Stimulated activated naive B cell treated with anti-CD40 and anti-IgM and Interleukin-4, amounts not matched to agents 10 μg/mL and 1 μg/mL and 100 μg/mL, for 72 hours (primary cell): ENCODE measurements at places on chromosomes 7 and 10.
A peak's percentile ranks its signal among the peaks of the same experiment; 100 is the strongest.

DNA sequence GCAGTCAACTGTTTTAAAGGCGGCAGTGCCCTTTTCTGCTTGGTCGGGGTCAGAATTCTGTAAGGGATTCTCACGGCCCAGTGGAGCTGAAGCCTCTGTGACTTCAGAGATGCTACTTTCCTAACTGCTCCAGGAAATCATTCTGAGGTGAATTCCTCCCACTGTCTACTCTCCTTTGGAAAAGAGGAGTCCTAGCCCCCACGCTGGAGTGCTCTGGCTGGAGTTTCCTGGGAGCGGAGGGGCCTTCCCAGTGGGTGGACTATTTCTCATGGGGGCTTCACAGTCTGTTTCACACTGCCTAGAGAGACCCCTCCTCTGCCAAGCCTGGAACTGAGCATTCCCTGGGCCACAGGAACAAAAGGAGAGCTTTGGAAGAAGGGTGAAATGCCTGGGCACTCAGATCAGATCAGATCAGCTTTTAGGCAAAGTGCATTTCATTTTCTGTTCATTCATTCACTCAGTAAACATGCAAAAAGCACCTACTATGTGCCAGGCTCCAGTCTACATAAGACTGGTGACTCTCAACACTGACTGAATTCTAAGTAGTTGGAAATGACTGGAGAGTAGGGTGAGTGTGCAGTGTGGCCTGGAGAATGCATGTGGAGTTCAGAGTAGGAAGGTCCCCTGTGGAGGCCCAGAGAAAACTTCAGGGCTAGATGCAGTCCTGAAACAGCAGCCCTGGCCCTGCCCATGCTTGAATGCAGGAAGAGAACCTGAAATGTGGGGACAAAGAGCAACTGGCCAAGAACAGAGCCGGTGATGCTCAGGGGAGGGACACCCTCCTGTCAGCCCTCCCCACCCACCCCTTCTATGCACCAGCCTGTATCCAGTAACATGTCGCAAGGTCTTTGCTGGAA lies 12.2 kb downstream of the ZNF488 start:
- no peak for DNase-seq

DNA sequence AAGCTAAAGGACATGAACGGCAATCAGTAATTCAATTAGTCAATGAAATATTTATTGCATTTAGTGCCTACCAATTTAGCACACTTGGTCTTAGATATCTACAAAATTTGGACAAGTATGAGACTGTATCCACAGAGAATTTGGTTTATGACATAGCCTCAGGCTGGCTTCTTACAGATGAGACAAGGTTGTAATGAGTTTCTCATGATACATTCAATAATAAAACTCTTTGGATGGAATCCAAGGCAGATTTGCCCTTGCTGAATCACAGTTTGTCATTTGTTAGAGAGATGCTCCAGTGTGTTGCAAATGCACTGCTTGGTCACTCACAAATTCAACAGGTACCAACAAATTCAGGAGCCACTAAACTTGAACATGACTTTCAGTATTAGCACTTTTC lies 162.5 kb downstream of the GPR37 start:
- DNase-seq: no peak

GRCh38 chr10:11144626-11145494 lies 127.2 kb downstream of the CELF2 start:
- DNase-seq: no peak

DNA sequence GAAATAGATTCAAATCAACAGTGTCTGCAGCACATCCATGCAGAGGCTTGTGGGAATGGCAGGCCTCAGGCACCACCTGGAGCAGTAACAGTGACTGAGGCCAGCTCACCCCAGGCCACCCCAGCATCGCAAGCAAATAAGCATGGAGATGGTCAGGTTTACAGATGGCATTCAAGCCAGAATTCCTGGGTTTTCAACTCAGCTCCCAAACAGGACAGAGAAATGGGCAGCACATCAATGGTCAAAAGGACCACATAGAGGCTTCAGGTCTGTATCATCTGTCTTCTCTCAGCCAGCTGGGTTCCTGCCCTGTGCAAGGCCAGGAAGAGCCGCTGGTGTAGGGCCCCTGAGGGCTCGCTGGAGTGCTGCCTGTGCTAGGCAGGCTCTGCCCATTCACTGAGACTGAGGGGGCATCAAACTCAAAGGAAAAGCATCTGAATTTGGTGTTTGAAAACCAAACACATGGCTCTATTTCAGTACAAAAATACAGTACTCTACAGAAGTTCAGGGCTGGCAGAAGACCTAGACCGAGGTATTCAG lies 112.5 kb downstream of the KMT2E start:
- no peak for DNase-seq

DNA sequence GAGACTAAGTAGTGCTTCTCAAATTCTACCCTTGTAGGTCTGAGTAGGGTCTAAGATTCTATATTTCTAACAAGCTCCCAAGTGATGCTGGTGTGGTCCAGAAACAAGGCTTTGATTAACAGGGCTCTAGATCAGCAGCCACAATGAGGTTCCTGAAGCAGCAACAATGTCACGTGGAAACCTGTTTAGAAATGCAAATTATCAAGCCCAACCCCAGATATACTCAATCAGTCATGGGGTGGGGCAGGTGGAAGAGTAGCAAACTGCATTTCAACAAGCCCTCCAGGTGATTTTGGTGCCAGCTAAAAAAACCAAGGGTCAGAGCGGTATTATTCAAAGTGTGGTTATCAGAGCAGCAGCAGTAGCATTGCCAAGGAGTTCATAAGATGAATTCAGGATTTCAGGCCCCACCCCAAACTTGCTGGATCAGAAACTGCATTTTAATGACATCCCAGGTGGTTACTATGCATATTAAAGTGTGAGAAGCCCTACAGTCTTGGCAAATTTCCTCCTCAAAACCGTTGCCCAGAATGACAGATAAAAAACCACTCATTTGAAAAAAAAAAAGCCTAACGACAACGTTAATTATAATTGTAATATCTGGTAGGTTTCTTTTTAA lies 199.2 kb downstream of the AHR start:
- DNase-seq: no peak

GRCh38 chr10:72952642-72953158 lies 1.9 kb downstream of the PLA2G12B start:
- DNase-seq: no peak

DNA sequence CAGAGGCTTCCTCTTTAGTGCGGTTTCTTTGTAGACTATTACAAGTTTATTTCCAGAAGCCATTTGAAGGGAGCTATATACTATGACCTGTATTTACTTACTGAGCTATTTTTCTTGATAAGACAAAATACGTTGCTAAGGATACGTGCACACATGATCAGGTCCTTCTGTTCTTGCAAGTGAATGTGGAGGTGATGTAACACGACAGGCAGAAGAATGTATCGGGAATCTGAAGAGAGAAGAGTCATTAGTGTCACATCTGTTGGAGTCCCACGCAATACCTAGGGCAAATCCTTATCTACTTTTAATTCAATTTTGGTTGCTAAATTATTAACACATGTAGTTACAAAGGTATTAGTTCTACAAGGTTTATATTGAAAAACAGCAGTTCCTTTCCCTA lies 284.6 kb upstream of the IMMP2L start:
- DNase-seq: no peak

- no peak for DNase-seq
Measured at GRCh38 chr10:88467835-88468485, 115.2 kb downstream of the RNLS start.

DNA sequence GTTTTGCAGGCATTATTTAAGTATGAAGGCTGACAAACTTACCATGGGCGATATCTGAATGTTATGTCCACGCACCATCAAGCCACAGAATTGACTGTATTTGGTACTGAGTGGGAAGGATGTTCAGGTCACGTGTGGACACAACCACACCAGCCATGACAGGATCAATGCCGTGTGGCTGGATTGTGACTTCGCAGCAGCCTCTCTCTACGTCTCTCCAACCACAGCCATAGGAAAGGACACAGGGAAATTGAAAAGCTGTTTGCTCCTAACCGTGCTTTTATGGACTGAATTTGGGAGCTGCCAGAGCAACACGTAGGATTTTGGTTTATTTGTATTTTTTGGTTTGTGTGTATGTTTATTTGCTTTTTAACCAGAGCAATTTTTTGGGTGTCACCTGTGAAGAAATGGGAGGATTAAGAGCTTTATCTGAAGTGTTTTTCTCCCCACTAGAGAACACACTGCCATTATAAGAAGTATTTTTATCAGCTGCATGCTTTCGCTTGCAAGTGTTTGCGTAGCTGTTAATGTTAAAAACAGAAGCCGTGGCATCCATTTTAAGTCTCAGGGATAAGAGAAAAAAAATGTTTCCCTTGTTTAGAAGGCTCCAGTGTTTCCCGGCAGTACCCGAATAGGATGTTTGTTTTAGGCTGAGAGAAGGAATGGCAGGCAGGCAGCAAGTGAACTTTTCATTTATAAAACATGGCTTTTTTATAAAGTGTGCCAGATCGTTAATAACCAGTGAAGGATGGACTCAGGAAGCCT lies 401.1 kb upstream of the NFE2L3 start:
- no peak for DNase-seq

- no peak for DNase-seq
Measured at GRCh38 chr7:805261-805660, 27.0 kb upstream of the SUN1 start.

DNA sequence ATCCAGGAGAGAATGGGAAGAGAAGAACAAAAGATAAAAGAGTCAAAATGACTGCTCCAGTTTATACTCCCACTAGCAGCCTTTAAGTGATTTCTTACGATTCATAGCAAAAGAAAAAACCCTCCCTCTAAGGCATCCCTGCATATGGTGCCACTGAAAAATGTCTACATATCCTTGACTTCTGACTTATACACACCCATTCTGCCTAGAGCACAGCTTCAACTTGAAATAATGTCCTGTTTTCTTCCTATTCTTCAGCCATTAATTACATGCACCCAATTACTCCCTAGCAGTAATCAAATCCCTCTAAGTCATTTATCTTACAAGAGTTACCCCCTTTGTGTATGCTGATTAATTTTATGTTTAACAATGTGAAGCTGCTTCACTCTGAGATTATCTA lies 393.5 kb downstream of the HTR7 start:
- DNase-seq: no peak

DNA sequence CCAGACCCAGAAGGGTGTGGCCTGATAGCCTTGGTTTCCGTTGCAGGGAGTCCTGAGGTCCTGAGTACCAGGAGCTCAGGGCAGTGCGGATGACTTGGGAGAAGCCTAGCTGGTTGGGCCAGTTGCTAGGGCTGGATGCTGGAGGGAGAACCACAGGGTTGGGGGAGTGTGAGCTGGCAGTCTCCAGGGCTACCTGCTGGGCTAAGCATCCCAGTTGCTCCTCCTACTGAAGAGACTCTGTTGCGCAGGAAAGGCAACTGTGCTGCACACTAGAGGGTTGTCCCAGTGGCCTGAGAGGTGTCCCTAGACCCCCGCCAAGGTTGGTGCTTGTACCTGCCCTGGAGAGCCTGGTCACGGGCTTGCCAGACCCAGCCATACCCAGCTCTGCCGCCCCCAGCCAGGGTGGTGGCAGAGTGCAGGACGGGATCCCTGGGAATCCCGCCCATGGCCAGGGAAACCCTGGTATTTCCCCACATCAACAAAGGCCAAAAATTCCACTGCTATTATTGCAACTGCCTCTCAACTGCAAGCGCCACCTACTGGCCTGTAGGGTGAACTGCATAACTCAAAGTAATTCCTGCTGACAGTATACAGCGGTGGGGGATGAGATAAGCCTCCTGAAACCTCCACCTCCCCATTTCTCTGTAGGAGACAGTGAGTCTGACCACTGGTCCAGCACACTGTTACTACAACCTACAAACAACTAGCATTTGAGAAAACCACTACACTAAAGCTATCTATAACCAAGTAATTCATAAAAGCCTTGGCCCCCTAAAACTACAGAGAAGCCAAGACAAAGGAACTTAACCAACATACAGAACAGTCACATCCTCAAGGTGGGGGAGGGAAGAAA lies 67.6 kb upstream of the DDC start:
- no peak for DNase-seq

DNA sequence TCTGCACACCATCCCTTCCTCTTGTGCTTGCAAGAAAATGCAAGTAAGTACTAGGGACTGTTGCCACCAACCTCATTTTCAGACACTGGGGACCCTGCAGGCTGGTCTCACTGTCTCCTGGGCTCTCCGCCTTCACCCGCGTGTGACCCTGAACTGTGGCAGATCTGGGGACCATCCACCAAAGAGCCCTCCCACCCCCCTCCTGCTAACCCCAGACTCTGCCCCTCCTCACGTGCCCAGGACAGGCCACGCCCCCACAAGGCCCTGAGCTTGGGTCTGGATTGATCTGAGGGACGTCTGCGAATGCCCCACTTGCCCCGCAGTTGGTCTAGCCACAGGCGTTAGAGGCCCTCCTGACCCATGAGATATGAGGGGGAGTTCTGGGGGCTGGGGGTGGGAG lies 8.1 kb downstream of the CNPY1 start:
- no peak for DNase-seq

- DNase-seq: peak; percentile 38
Measured at GRCh38 chr10:35640951-35641675, 983 bp downstream of the FZD8 start.

GRCh38 chr7:139043823-139044812 lies 8.3 kb upstream of the ZC3HAV1L start:
- no peak for DNase-seq

- DNase-seq: no peak
Measured at GRCh38 chr7:4115442-4115841, 566.7 kb upstream of the FOXK1 start.

- DNase-seq: no peak
Measured at GRCh38 chr10:19683960-19684359, 132.3 kb upstream of the PLXDC2 start.

DNA sequence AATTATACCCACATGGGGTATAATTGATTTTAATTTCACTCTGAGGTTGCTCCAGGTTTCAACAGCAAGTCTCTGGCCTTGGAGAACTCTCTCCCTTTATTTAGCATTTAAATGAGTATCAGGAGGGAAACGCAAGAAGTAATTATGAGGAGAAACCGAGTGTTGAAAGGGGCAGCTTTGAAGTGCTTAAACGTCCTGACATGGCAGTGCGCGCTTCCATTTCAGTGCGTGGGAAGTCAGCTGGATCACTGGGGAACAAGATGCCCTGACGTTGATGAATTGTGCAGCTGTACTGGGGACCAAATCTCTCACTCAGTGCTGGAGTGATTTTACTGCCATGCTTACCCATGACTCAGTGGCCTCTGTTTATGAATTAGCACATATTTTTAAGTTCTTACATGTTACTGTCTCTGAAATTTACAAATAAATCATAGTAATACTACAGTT lies 106.0 kb upstream of the PRR15 start:
- DNase-seq: no peak

GRCh38 chr7:98878365-98879197 lies at the start of gene TRRAP:
Gene TRRAP, plus strand, starts transcription at chr7:98878532. Its CDS starts 2,619 bp downstream, at chr7:98881151.
- DNase-seq: peak; percentile 79
